ENCODE measurements at places on chromosomes 6 and 20.

DNA sequence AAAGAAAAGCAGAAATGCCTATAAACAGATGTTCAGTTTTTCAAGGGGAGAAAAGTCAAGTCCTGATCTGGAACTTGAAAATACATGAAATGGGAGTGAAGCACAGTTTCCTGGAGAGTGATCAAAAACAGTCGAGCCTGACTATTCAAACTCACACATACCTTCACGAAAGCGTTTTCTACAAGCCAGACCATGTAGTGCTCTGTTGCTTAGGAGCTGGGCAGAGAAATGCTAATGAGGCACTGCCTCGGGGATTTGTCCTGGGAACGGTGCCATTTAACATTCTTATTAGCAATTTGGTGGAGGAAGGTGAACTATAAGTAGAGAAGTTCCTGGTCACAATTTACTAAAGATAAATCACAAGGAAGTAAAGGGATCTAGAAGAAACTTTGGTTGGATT lies 5.9 kb downstream of the NHSL1 start:
- DNase-seq, result peak; percentile 35

DNA sequence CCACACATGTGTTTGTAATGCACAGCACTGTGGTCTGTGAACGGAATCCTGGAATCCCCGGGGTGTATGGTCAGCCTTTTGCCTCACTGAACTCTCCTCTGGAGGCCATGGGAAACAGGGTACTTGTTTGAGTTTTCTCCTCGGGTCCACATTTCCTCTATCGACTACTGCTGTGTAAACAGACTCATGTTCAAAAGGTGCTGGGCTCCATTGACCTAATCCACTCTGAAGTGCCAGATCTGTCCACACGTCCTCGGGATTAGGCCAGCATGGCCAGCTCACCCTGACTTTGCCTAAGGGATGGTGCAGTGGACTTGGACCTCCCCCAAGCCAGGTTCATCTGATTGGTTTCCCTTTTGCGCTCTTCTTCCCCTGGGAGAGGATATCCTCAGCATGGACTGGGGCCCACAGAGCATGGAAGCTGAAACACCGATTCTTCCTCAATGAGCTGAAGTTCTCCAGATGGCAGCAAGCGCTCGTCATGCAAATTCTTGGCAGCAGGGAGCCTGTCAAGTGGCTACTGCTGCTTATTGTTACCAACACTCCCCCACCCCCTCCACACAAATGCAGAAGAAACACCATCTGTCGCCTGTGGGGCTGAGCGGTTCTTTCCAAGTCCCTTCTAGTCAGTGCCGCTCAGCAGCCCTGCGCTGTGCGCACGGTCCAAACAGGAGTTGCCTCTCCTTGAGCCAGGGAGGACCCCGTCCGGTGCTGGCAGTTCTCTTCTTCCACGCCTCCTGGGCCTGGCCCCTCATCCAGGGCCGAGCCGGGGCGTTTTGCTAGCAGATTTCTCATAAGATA lies 292.6 kb upstream of the MARCKS start:
- peak; percentile 89 for DNase-seq

DNA sequence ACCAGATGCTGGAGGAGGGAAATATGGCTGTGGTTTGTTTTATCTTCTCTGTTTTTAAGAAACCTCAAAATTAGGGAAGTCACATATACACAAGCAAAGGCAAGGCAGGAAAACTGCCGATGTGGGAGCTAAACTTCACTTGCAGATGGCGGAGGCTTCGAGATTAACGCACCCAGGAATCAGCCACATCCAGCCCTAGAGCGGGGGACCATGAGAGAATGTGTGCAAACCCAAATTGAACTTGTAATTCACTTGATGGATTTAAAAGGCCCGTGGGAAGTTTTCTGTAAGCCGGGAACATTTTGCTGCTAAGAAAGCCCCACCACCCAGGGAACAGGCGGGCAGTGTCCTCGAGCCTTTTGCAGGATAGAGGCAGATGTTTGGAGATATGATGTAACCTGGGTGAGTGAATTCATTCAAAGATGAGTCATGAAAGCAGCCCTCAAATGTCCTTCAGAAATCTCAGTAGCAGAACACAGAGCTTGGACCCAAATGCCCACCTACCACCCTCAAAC lies 39.9 kb downstream of the PREX1 start:
- no peak for DNase-seq

DNA sequence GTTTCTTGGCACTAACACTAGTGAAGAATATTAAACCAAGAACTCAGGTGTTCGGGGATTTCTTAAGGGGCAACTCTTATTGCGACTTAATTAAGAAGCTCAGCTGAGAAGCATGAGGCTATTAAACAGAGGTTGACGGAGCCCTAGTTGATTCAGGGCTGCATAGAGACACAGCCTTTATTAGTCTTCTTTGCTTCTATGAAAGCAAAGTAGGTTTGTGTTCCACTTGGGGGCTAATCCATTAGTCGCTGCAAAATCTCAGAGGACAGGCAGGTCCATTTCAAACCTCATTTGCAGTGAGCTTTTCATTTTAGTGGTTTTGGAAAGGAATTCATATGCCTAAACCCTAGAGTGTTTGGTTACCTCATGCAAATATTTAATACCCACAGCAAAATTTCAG lies 506.6 kb upstream of the SULF2 start:
- DNase-seq, result no peak

DNA sequence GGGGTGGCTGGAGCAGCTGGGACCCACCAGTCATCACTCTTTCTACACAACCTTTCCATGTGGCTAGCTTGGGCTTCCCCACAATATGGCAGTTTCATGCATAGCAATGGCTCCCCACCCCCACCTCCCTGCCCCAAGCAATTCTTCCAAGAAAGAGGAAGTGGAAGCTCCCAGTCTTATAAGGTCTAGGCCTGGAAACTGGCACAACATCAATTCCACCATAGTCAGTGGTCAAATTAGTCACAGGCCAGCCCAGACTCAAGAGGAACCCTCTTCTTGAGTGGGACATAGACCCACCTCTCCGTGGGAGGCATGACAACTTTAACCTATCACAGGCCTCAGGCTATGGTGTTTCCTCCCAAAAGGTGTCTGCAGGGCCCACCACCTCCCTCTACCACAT lies 17.7 kb downstream of the TGM6 start:
- no peak for DNase-seq

DNA sequence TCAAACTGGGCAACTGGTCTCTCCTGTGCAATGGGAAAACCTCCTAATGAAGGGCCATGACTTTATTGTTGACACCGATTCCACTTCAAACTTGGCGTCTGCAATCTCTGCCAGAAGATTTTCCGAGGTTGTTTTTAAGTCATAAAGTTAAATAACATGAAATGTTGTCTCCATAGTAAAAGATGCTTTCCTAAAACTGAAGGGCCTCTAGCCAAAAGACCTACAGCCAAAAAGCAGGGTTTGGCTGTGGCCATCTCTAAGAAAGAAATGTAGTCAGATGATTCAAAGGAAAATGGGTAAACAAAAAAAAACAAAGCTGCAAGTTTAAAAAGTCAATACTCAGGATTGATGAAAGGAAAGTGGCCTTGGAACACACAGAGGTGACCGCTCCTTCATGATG lies 14.1 kb downstream of the CD93 start:
- DNase-seq, result no peak

DNA sequence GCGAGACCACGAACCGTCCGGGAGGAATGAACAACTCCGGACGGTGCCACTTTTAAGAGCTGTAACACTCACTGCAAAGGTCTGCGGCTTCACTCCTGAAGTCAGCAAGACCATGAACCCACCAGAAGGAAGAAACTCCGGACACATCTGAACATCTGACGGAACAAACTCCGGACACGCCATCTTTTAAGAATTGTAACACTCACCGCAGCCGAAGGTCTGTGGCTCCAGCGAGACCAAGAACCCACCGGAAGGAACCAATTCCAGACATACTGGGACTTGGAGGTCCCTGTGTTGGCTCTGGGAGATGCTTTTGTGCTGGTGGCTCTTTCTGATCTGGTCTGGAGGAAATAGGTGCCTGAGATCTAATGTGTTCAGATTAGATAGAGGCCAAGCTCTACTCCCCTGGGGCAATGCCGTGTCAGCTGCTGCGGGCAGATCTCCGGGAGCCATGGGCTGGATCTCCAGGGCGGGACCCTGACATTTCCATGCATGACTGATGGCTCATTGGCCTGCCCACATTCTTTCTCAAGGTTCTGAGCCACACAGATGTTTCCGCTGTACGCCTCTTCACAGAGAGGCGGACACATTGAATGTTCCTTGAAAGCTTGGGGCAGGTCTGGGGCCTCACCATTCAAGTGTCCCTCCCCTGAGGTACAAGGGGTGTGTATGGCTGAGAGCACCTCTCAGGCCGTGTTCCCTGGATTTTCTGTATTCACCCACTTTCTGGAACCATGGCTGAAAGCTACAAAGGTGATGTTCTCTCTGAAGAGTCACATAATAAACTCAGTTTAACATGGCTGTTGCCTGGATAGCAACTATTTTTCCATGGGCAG lies 29.3 kb downstream of the GMPR start:
- no peak for DNase-seq

DNA sequence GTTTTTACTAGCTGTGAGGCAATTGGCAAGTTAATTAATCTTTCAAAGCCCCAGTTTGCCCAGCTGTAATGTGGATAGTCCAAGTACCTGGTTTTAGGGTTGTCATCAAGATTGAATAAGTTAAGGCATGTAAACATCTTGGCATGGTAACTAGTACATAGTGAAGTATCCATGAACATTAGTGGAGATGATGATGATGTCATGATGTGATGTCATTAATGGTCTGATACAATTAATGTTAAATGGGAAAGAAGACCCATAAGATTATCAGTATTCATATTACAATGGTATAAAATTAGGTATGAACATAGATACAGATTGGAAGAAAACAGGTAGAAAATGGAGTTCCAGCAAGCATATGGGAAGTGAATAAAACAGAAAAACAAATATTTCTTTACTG lies 5.3 kb downstream of the EPB41L1 start:
- no peak for DNase-seq

- DNase-seq, result no peak
Observed at GRCh38 chr6:142731611-142732010, 213.4 kb downstream of the HIVEP2 start.

- no peak for DNase-seq
Observed at GRCh38 chr6:27136978-27137814, 110.3 kb upstream of the PRSS16 start.

GRCh38 chr20:11210611-11211010 lies 536.8 kb upstream of the JAG1 start:
- no peak for DNase-seq

Data from globus pallidus (tissue), 1 donor.